ENCODE measurements at places on chromosomes 13 and 19.

- DNase-seq, result no peak
Observed at GRCh38 chr19:19642506-19643157, 825 bp downstream of the GMIP start.

- DNase-seq, result peak; percentile 93
Observed at GRCh38 chr19:10836479-10837330, 693 bp upstream of the TMED1 start.

- DNase-seq, result peak; percentile 20
Observed at GRCh38 chr13:23899555-23899954, 2.3 kb upstream of the C1QTNF9B start.

GRCh38 chr19:12872255-12872654 lies 9.0 kb downstream of the DNASE2 start:
- no peak for DNase-seq

DNA sequence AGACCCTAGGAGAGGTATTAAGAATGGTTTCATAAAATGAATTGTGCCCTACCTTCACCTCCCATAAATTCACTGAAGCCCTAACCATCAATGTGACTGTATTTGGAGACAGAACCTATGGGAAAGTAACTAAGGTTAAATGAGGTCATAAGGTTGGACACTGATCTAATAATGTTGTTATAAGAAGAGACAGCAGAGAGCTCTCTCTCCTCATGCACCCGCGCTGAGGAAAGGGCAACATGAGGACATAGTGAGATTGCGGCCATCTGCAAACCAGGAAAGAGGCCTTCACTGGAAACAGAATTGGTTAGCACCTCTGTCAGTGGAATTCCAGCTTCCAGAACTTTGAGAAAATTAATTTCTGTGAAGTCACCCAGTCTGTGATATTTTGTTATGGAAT lies 1396.1 kb upstream of the MIR17HG start:
- DNase-seq, result no peak

DNA sequence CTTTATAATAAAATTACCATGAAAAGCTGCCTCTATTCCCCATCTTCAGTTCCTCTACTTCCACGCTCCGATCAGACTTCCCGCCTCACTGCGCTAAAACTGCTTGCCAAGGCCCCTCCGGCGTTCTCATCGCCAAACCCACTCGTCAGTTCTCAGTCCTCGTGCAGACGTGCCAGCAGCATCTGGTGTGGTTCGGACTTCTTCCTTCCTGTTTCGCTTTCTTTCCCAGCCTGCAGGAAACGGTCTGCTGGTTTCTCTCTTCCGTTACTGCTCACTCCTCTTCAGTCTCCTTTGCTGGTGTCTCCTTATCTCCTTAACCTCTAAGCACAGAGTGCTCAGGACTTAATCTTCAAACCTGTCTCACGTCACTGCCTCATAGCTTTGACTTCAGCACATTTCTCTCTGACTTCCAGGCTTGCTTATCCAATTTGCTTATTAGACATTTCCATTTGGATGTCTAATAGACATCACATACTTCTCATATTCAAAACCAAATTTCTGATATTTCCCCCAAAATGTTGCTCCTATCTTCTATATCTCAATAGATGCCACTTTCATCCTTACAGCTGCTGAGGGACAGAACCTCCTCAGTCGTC lies 40.3 kb downstream of the RCBTB2 start:
- DNase-seq, result peak; percentile 23
